ENCODE measurements at places on chromosomes 7 and 10.
A peak's percentile ranks its signal among the peaks of the same experiment; 100 is the strongest.

DNA sequence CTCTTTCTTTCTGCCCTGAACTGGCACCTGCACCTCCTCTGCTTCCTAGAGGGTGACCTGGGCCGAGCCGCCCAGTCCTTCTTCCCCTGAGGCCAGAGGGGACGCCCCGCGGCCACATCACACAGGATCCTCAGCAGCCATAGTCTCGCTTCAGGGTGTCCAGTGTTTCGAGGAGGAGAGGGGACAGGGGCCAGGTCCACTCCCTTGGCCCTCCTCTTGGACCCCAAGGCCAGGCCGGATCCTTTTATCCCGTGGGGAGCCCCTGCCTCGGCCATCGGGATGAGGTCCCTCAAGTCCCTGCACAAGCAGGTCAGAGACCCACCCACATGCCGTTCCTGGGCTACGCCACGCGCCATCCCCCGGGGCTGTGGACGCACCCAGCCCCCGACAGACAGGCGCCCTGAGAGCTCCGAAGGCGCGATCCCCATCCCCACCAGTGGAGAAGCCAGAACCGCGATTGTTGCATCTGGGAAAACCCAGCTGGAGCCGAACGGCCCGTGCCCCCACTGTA lies 3.6 kb downstream of the BHLHA15 start:
- DNase-seq = no peak

- DNase-seq = no peak
Observed at GRCh38 chr7:46146454-46147255, 225.6 kb upstream of the IGFBP3 start.

DNA sequence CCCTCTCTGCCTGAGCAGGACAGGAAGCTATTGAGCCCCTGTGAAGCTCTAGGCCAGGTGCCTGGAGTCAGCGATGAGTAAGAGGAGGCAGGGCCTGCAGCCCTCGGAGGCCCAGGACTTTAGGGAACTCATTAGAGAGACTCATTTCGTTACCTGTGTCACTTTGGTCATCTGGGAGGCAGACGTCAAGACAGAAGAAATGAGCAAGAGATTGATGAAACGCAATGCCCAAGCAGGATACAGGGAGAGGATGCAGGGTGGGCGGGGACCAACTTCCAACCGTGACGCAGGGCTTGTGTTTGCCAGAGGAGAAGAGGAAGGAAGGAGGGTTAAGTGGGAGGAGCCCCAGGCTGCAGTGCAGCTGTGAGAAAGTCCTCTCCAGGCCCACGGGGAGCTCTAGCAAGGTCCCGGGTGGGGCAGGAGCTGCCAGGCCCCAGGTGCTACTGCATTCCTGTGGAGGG lies 26.4 kb upstream of the GNA12 start:
- DNase-seq = peak; percentile 59

- DNase-seq = no peak
Observed at GRCh38 chr10:103928784-103929183, 10.8 kb upstream of the STN1 start.

DNA sequence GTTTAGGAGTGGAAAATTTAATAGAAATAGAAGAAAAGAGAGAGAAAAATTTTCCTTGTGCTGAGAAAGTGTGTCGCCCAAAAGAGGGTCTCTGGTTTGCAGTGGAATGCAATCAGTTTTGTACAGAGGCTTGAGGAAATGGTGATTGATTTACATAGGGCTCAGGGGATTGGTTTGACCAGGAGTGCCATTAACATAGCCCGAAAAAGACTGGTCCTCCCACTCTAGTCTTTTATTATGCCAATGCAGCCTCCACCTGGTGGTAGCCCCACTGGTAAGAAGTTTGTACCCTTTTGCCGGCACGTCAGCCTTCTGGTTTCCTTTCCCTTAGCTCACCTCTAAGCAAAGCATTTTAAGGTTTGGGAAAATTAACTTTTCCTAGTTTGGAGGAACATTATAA lies 885.3 kb downstream of the XPNPEP1 start:
- DNase-seq = no peak

Measured in activated CD8-positive, alpha-beta memory T cell treated with anti-CD3 and anti-CD28 coated beads, Interleukin-2, amount 10 ng/mL, durations not matched to agents 7 days and 5 days (primary cell).